Anterior cingulate cortex (tissue), 58 donors: ENCODE measurements at places on chromosomes 5 and 9.

DNA sequence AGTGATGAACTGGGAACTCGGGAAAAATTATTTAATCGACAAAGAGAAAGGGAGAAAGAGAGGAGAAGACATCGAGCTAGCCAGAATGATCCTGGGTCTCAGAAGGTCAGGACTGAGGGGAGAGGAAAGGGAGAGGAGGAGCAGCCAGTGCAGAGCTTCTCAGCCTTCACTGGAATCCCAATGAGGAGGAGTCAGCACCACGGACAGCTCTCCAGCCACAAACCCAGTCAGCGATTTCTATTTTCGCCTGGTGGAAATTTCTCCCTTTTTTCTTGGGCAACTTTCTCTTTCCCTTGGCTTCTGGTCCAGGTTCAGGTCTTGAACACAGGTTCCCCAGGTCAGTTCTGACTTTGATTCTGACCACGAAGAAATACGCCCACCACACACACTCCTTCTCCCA is 1.6 kb upstream of the BRINP1 start:
- no peak for DNase-seq

DNA sequence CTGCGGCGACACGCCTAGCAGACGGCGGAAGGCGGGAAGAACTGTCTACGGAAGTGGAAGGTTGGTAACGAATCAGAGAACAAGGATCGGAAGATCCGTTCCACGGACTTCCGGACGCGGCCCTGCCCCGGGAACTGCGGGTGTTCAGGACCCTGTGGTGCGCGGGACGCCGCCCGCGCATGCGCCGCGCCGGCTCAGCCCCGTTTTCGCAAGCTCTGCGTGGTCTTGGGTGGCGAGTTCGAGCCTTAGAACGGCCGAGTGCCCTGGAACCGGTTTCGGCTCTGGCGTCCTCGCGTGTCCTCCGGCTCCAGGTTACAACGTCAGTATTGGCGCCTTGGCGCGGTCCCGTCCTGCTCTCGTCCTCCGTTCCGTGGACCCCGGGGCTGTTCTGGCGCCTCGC is 515 bp upstream of the RNU6ATAC start:
- no peak for DNase-seq

DNA sequence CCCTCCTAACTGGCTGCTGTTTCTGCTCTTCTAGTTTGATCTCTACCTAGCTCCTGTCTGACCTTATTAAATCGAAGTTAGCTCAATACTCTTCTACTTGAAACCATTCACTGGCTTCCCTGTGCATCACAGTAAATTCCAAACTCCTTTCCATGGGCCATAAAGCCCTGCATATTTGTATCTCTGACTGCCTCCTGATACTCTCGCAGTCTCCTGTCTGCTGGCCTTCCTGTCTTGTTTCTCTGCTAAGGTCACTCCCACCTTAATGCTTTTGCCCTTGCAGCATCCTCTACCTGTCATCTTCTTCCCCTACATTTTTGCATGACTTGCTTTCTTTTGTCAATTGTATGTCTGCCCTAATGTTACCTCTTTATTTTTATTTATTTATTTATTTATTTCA is 44.8 kb downstream of the SNCAIP start:
- no peak for DNase-seq

DNA sequence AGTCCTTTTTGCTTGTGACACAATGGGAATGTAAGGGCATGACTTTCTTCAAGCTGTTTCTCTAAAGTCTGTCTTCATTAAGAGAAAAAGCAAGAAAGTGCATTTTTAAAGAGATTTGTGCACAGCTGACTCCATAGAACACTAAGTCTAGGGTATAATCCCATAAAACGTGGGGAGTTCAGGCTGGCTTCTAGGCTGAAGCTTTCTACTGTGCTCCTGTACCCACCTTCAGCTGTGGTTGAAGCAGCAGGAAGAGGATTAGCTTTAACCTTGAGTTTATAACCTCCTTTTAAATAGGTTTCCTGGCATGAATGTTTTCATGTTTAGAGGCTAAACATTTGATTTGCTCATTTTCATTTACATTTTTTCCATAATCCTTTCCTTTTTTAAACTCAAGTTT is 126.4 kb downstream of the HACD4 start:
- no peak for DNase-seq

GRCh38 chr5:56845904-56846480 is 30.6 kb downstream of the MAP3K1 start:
- no peak for DNase-seq

- no peak for DNase-seq
Observed at GRCh38 chr9:118306801-118307200, 602.6 kb downstream of the TLR4 start.

DNA sequence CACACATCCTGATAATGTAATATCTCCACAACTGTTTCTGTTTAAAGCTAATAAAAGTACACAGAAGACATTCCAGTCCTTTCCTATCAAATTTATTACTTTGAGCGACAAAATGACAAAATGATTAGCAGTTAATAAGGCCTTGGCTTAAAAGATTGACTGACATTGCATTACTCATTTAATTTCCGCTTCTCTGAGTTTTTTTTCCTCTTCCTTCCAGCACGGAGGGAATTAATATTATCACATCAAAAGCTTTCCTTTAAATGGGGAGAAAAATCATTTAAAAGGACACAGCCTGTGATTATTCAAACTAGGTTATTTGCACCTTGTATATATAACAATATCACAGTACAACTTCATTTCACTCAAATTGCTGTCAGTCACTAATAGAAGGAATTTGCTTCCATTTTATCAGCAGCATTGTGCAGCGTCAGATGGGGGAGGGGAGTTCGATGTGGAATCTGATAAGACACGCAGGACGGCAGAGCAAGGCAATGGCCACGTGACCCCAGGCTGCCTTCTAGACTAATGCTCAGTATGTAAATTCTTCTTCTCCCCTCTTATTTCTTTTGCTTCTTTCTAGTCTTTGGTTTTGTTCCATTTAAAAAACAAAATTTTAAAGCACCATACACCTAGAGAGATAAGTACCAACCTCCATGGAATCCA is 400.5 kb downstream of the IRX1 start:
- no peak for DNase-seq

GRCh38 chr9:124420991-124421543 is 5.8 kb upstream of the PSMB7 start:
- no peak for DNase-seq

DNA sequence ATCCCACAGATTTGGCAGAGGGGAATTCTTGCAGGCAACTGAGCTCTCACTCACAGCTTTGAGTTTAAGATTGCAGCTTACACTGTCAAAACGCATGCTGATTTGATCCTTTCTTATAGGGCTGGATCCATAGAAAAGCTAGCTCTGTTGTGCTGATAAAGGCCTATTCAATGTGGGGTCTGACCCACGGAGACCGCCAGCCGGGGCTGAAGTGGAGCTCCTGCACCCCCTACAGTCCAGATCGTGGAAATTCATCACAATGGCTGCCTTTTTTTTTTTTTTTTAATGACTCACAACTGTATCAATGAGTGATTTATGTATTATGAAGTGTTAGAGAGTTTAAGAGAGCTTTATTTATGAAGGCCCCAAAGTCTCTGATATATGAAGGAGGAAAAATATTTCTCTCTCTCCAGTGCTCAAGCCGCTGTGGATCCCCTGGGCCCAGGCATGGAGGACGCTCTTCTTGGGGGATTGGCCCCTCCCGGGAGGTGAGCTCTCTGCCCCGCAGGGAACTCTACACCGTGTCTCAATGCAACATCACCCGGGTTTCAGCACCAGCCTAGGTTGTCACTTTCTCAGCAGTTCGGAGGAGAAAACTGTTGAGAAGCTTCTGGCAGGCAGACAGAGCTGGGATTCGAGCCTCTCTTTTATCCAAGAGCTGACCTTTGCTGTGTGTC is 700.2 kb downstream of the IRX1 start:
- DNase-seq: peak; percentile 10
